ENCODE measurements at places on chromosomes 3 and 15.

DNA sequence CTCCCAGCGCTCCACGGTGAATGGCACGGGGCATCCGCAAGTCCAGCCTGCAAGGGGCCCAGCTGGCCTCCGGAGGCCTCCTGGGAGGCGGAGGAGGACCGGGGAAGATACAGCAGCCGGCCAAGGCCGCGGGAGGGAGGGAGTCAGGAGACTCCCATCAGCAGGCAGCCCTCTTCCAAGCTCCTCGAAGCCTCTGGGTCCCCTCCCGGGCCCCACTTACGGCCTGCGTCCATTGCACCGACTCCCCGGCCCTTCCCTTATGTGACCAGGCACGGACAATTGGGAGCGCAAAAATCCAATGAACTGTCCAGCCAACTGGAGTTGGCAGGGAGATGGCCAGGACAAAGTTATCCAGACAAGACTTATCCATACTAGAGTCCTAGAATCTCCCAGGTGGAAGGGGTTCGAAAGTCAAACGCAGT, 668 bp downstream of the MFGE8 start:
- no peak for DNase-seq

GRCh38 chr15:63169788-63170187, 12.5 kb upstream of the RPS27L start:
- no peak for DNase-seq

GRCh38 chr15:40637221-40637745, 43.2 kb downstream of the KNL1 start:
- DNase-seq: no peak

- DNase-seq: no peak
These were observed 7.7 kb downstream of the RAF1 start for GRCh38 chr3:12656193-12656592.

DNA sequence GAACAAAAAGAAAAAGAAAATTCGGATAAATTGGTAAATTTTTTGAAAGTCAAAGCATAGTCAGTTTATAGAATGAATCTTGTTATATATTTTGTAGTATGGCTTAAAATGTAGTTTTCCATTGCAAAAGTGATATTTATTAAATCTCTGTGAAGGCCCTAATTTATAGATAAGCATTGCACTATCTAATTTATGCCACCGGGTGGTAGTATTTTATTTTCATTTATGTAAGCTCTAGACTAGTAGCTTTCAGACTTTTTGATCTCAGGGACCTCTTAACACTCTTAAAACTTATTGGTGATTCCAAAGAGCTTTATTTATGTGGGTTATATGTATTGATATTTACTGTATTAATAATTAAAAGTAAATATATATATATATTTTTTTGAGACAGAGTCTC, 133.9 kb upstream of the LRRFIP2 start:
- no peak for DNase-seq

GRCh38 chr3:195907934-195908693, at the start of gene TNK2:
Gene TNK2 (minus strand): TSS chr3:195908551. CDS start chr3:195888588, 19,963 bp downstream.
- peak; percentile 46 for DNase-seq

DNA sequence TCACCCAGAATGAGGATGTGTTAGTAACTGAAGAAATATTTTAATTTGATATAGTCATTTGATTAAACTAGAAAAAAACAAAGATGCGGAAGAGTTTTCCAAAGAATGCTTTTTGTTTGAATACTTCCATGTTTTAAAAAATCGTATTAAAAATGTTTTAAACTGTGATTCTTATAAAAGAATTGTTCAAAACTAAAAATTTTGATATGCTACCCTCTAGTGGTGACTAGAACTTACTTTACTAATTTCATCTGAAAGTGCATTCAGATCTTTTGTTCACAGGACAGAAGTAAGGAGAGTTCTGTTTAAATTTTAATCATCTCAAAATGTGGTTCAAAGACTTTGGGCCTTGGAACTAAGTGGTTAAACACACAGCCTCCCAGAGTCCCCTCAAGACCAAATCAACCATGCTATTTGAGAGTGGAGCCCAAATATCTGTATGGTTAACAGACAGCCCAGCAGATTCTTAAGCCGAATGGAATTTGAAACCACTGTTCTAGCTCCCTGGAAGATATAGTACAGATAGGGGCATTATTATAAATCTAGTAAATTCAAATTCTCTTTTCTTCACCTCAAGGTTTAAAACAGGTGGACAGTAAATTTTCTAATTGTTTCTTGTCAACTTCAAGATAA, 45.2 kb upstream of the SYNPR start:
- no peak for DNase-seq

DNA sequence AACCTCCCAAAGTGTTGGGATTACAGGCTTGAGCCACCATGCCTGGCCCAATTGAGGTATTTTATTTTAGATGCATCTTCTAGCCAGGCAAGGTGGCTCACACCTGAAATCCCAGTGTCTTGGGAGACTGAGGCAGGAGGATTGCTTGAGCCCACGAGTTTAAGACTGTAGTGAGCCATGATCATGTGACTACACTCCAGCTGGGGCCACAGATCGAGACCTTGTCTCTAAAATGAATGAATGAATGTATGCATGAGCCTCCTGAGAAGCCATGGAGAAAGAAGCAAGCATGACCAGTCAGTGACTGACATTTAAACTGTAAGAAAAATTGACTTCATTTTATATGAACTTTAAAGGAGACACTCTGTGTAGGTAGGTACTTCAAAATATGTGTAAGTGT, 105.7 kb downstream of the ZNF609 start:
- no peak for DNase-seq

GRCh38 chr3:167899093-167899492, 163.6 kb downstream of the SERPINI1 start:
- DNase-seq: no peak

- no peak for DNase-seq
These were observed 96.9 kb upstream of the ROPN1 start for GRCh38 chr3:124088801-124089200.

GRCh38 chr3:197169028-197169427, 129.4 kb downstream of the DLG1 start:
- DNase-seq: no peak

GRCh38 chr15:49521802-49522201, 98.8 kb downstream of the FGF7 start:
- DNase-seq: no peak

- peak; percentile 47 for DNase-seq
These were observed 50.0 kb upstream of the CDIN1 start for GRCh38 chr15:36529296-36530011.

- DNase-seq: peak; percentile 8
These were observed 2.4 kb upstream of the CYP1A1 start for GRCh38 chr15:74727727-74728126.

- no peak for DNase-seq
These were observed 68.7 kb downstream of the GSK3B start for GRCh38 chr3:120025520-120025919.

- no peak for DNase-seq
These were observed 192.6 kb upstream of the RARB start for GRCh38 chr3:25235466-25235865.

DNA sequence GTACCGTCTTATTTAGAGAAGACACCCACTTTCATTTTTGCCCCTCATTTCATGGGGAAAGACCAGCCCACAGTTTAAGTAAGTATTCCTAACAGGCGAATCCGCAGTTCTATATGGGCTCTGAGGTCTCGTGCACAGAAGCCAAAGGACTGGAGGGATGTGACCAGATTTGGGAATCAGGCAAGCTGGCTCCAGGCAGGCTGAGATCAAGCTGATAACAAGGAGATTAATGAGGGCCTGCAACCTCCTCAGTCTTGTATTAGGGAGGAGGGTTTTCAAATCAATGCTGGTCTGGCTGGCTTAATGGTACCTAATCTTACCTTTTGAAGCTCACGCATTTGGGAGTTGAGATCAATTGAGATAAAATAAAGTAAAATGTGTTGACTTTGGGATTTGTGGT, 15.3 kb downstream of the ST8SIA2 start:
- peak; percentile 45 for DNase-seq

- DNase-seq: no peak
These were observed 35.2 kb downstream of the CPN2 start for GRCh38 chr3:194315965-194316361.

- DNase-seq: no peak
These were observed 12.1 kb downstream of the SGO1 start for GRCh38 chr3:20173844-20174410.

Data from HAP-1 (cell line).